ENCODE measurements at places on chromosomes 11 and 22. TPM values are rescaled to one million over a fixed set of nuclear protein-coding genes. Genes with fewer than 3 reads are reported as not detected.

Gene PKP3
- 1.5 TPM for total RNA-seq

Gene PACSIN2
- 21.4 TPM for total RNA-seq

Gene RIMBP3B
- total RNA-seq, result 0.04 TPM

Gene RAG2
- not detected for total RNA-seq

Gene BDNF
- 0.06 TPM for total RNA-seq

Gene DSCAML1
- 0.23 TPM for total RNA-seq

- H3K4me3 ChIP-seq, result no peak overlapping the region
- no peaks in the 10 kb centered on the region for H3K4me1 ChIP-seq
- DNase-seq, result no peak
- H3K27ac ChIP-seq, result no peak overlapping the region
- H3K27me3 ChIP-seq, result no peaks in the 10 kb centered on the region
These were observed 89.5 kb downstream of the CDKN1C start for GRCh38 chr11:2796091-2796490.

DNA sequence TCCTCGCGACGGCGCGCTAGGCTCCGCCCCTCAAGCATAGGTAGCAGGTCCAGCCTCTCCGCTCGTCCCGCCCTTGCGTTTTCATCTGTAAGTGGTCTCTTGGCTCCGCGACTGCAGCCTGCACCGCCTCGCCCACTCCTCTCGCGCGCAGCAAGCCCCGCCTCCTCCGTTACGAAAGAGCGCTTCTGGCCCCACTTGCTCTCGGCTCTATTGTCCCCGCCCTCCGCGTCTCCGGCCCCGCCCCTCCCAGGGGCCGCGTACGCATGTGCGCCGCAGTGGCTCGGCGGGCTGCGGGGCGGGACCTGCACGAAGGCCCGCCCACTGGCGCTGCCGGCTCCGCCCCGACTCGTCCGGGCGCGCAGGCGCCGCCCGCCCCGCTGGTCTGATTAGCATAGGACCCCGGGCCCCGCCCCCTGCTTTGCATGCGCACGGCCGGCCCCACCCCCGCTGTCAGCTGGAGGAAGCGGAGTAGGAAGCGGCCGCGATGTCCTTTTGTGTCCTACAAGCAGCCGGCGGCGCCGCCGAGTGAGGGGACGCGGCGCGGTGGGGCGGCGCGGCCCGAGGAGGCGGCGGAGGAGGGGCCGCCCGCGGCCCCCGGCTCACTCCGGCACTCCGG lies at the start of gene ESRRA:
TSS of gene ESRRA (plus strand) at position 450 of the 616 bp plus-strand sequence. CDS start 1,656 bp downstream, outside the sequence.
- H3K4me1 ChIP-seq, result peaks cover 4% of the 10 kb centered on the region
- no peaks in the 10 kb centered on the region for H3K36me3 ChIP-seq
- peak; percentile 100 for DNase-seq

DNA sequence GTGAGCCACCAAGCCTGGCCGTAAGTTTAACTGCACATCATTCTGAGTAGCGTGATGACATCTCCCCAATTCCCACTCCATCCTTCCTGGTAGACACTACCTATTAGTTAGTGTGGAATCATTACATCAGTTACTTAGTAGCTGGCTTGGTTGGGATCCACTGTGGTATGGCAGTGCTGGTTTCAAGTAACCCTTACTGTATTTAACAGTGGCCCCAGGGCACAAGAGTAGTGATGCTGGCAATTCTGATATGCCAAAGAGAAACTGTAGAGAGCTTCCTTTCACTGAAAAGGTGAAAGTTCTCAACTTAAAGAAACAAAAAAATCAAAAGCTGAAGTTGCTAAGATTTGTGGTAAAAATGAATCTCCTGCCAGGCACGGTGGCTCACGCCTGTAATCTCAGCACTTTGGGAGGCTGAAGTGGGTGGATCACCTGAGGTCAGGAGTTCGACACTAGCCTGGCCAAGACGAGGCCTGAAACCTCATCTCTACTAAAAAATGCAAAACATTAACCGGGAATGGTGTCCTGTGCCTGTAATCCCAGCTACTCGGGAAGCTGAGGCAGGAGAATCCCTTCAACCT lies 27.2 kb downstream of the RHOD start:
- no peak overlapping the region for H3K4me3 ChIP-seq
- no peaks in the 10 kb centered on the region for H3K36me3 ChIP-seq
- no peaks in the 10 kb centered on the region for H3K4me1 ChIP-seq
- no peak overlapping the region for H3K27ac ChIP-seq

All from right lobe of liver (tissue), 6 donors.